ENCODE measurements at places on chromosomes 4 and X.

DNA sequence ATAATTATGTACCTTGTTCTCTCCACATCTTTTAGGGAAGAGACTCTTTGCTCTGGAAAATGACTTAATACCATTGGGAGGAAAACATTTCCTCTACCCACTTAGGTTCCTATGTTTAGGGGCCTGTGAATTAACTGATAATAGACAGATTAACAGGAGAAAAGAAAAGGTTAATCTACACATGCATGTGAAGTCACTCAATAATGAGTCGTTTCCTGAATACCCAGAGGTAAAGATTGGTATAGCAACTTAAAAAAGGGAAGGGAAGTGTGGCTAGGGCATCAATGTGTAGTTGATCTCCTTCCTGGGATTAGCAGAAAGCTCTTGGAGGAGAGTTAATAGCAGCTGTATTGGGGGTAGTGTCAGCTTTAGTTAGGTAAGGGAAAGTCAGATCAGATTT, 419.5 kb upstream of the ATOH1 start:
- no peak for DNase-seq

GRCh38 chr4:153090670-153091385, 113.4 kb upstream of the TRIM2 start:
- DNase-seq, result no peak

DNA sequence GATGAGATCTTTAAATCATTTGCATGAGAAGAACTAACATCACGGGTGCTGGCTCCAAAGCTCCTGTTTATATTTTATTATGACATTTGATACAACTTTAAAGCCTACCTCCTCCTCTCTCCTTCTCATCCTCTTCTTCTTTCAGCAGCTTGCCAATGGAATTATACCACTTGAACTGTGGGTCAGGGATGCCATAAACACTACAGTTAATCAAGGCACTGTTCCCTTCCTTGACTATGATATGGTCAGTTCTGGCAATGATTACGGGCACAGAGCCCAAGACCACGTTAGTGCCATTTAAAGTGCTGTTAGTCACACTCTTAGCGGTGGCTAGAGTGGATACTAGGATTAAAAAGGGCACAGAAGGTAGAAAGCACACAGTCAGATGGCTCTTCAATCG, 20.7 kb downstream of the MFAP3L start:
- DNase-seq, result no peak

- DNase-seq, result no peak
Measured at GRCh38 chr4:67550857-67551256, 5.6 kb upstream of the CENPC start.

GRCh38 chr4:175633310-175633709, 178.8 kb downstream of the GPM6A start:
- no peak for DNase-seq

GRCh38 chr4:74840936-74841509, 46.7 kb upstream of the BTC start:
- no peak for DNase-seq

DNA sequence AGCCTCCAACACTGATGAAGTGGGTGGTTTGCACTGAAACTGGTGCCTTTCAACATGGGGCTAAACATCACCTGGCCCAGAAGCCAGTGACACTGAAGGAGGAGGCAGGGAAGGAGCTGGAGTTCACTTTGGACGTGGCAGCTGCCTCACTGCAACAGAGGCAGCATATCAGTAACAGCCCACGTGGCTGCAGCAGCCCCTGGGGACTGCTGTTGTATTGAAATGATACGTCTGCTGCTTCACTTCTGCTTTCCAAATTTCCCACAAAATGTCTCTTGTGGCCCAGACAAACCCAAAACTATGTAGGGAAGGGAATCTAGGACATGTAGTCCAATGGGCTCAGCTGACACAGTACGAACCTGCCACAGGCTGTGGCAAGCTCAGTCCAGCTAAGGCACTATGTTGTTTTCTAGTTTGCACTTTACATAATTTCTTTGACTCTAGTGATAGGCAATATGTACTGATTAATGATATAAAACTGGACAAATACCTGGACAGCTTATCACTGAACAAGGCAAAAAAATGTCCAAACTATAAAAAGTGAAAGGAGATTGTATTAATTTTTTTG, 84.7 kb upstream of the RAPGEF2 start:
- no peak for DNase-seq

- no peak for DNase-seq
Measured at GRCh38 chr4:115090483-115091075, 22.8 kb downstream of the NDST4 start.

DNA sequence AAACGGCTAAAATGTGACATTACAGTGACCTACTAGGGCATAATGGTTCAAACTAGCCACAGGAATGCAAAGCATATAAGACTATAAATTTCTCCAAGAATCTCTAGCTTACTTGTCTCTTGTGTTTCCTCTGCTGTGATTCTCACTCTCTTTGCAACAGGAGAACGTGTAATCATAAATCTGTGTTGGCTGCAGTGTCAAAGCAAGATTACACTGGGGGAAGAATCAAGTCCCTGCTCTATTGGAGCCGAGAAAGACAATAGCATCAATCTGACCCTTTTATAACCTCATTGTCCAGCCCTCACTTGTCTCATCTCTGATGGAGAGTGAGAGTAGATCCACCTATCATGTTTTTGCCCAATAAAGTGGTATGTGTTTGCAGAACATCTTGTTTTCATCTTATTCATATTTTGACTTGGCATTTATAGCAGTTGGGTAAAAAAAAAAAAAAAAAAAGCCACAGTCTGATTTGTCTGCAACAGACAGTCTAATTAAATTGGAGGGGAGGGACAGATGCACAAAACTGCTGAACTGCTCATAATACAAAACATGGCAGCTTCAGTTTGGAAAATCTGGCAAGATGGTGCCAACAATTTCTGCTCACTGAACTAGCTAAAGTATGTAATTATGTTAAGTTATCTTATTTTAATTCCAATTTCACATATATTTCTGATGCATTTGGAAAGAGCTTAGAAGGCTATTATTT, 165.0 kb upstream of the GABRA2 start:
- DNase-seq, result no peak

DNA sequence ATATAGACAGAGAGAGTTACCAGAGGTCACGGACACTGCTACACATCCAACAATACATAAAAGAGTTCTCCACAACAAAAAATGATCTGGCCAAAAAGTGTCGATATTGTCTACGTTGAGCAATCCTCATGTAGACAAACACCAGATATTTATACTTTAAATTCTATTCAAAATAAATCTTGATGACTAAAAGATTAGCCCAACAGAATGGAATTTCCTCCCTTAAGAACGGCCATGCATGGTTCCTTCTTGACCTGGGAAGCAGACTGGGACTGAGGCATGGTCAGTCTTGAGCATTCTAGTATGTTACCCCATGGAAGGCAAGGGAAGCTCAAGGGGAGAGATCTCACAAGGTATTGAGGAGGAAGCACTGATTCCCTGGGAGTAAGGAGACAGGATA, 43.5 kb downstream of the LHFPL1 start:
- DNase-seq, result no peak

DNA sequence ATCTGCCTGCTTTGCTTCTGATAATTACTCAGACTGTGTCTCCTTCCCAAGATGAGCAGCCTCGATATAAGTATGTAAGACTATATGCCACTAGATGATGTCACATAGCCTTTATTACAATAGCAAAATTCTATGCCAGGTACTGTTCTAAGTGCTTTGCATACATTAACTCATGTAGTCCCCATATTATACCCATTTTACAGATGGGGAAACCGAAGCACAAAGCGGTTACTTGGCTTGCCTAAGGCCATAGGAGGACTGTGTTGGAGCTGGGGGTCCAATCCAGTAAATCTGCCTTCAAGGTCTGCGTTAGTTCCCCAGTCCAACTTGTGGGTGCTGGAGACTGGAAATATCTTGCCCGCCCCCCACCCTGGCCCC, 826 bp upstream of the SCML1 start:
- no peak for DNase-seq

DNA sequence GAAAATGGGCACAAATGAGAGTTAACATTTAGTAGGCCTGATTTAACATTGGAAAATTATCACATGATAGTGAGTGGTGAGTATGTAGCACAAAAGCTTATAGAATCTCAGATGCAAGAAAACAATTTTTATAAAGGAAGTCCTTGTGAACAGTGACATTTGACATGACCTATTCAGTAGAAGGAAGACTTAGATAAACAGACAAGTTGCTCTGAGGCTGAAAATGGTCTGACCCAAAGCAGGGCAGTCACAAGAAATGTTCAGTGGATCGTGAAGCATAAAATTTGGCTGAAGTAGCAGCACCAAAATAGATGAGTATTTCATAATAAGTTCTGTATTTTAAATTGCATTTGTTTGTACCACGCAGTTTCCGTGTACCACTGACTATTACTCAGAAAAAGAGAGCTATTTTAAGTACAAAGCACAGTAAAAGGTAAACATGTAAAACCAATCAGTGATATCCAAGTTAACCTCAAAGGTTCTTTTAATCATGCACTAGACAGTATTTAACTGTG, 605.7 kb upstream of the PABPC4L start:
- DNase-seq, result no peak

DNA sequence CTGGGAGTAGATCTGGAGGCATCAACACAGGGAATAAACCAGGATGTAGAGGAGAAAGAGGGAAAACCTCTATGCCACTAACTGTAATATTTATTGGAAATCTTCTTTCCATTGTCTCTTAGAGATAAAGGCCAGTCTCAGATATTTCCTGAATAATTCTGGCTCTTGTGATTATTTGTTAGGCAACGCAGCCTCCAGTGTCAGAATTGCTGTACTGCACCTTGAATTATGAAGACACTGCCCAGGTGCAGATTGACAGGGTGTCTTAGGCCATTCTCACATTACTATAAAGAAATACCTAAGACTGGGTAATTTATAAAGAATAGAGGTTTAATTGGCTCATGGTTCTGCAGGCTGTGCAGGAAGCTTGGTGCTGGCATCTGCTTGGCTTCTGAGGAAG, 100.7 kb upstream of the ZDHHC15 start:
- no peak for DNase-seq

DNA sequence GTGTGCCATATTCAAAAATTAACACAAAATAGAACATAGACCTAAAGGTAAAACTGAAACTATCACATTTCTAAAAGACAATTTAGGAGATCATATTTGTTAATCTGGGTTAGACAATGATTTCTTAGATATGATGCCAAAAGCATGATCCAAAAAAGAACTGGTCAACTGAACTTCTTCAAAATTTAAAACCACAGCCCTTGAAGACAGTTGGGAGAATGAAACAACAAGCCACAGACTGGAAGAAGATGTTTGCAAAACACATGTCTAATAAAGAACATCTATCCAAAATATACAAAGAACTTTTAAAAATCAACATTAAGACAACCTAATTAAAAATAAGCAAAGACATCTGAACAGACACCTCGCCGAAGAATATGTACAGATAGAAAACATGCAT, 19.5 kb downstream of the COMMD8 start:
- no peak for DNase-seq

- no peak for DNase-seq
Measured at GRCh38 chrX:68041110-68041509, 392.2 kb downstream of the OPHN1 start.

GRCh38 chr4:95835672-95836071, 4.2 kb upstream of the PDHA2 start:
- DNase-seq, result no peak

GRCh38 chrX:104987063-104987462, 233.4 kb downstream of the TEX13A start:
- DNase-seq, result no peak

DNA sequence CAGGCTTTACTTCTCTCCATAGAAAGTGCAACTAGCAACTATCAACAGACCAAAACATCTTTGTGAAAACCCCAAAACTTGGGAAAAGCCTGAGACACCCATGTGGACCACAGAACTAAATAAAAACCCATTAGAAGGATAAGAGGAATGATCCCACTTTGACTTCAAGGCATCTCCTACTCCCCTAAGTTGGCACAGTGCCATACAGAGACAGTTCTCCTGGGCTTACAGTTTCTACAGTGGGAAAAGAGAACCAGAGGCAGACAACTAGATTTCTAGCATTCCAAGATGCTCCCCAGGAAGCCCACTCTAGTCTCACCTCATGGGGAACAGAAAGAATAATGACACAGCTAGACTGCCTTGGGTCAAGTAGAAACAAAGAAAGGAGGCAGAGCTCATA, 20.4 kb downstream of the TMLHE start:
- no peak for DNase-seq

DNA sequence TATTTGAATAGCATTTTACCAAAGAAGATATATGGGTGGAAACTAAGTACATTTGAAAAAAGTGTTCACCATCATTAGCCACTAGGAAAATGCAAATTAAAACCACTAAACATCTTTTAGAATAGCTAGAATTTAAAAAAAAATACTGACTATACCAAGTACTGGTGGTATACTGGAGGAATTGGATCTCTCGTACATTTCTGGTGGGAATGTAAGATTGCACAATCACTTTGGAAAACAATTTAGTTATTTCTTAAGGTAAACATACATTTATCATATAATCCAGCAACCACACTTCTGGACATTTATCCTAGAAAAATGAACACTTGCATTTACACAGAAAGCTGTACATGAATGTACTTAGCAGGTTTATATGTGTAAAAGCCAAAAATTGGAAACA, 303.5 kb downstream of the MID1IP1 start:
- DNase-seq, result no peak
